HEK293T (cell line): ENCODE measurements at places on chromosomes 2 and 18.

- no peak for DNase-seq
These were observed 36.2 kb downstream of the ZAP70 start for GRCh38 chr2:97749581-97749980.

DNA sequence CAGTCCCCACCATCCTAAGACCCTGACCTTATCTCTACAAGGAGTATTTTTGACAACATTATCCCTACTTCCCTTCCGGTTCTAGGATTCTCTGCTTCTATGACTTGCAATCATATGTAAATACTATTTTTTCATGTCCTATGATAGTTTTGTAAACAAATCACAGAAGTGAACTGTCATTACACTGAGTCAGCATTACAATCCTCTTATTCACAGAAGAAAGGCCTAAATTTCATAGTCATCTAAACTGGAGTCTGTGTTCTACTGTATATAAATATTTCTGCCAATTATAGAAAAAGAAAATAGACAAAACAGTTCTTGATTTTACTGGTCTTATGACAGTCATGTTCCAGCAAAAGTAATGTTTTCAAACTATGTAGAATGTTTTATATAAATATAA, 265.1 kb downstream of the NCKAP5 start:
- no peak for DNase-seq

- DNase-seq, result no peak
These were observed 22.5 kb upstream of the NEB start for GRCh38 chr2:151756820-151757219.

DNA sequence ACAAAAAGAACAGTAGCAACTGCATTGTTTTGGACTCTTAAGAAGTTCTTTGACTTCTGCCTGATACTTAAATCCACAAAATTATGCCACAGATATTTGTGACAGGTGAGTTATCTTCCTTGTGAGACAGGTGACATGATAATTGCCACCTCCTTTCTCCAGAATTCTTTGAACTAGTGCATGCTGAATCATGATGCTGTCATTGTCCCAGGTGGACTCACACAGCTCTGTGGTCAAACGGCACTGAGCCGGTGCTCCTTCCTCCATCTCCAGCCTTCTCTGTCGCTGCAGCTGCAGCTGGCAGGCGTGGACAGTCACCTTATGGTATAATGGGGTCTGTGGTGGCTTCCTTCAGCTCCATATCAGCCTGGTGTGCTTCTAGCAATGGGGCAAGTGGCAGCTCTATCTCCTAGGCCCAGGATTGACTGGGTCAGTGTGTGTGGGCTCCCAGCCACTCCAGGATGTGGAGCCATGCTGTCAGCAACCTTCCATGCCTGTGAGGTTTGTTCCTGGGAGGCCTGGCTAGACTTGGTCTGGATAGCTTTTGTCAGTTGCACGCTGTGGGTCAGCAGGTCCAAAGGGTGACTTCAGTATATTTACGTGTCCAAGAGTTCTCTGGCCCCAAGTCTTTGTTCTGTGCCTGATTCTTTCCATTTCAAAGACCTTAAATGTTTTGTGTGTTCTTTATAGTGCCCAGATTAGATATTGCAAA, 15.7 kb downstream of the ARMC9 start:
- no peak for DNase-seq

DNA sequence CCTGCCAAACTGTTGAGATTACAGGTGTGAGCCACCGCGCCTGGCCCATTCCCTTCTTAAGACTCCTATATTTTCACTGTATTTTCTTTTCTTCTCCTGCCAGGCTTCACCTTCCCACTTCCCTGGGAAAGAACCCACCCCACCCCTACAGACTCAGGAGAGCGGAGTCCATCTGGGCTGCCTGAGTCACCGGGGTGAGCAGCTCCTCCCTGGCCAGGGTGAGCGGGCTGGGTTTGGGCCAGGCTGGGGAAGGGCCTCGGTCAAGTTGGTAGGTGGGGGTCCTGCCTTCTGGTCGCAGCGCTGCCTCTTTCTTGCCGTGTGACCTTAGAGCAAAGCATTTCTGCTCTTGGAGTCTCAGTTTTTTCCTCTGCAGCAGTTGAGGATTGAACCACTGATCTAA, 2.1 kb upstream of the GAREM2 start:
- DNase-seq, result no peak

DNA sequence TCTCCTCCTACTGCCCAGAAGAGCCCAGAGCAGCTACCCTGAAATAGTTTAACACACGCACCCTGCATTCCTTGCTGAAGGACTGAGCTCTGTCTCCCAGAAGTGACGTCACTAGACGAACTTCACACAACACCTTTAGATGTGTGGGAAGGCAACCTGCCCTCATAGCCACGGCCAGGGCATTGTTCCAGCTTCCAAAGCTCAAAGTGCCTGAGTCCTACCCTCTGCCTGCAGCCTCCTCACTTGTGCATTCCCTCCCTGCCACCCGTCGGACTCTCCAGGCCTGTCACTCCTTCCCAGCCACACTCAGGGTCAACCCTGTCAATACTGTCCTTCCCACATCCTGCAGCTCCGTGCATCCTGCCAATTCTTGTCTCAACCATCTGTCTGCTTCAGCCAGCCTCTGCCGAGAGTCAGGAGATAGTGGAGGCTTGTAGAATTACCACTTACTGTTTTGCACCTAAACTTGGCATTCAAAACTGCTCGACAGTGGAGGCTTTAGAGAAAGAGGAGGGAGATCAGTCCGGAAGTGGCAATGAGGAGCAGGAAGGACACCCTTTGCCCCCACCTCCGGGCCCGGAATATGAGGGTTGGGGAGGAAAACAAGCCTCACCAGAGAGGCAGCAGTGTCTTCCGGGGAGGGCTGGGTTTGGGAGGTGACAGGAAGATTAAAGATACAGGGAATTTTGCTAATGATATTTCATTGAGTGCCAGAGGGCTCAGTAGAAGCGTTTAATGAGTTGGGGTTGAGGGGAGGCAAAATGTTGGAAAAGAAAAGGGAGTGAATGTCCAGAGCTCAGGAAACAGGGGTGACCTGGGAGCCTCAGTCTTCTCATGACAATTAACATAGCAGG, 72.3 kb upstream of the ATG16L1 start:
- DNase-seq, result no peak

- no peak for DNase-seq
These were observed 11.5 kb downstream of the PPP1R7 start for GRCh38 chr2:241161646-241162281.

- DNase-seq, result no peak
These were observed 10.3 kb downstream of the SCN1A start for GRCh38 chr2:166117491-166117890.

GRCh38 chr2:188293601-188294351, 2.1 kb downstream of the GULP1 start:
- DNase-seq, result peak; percentile 57

DNA sequence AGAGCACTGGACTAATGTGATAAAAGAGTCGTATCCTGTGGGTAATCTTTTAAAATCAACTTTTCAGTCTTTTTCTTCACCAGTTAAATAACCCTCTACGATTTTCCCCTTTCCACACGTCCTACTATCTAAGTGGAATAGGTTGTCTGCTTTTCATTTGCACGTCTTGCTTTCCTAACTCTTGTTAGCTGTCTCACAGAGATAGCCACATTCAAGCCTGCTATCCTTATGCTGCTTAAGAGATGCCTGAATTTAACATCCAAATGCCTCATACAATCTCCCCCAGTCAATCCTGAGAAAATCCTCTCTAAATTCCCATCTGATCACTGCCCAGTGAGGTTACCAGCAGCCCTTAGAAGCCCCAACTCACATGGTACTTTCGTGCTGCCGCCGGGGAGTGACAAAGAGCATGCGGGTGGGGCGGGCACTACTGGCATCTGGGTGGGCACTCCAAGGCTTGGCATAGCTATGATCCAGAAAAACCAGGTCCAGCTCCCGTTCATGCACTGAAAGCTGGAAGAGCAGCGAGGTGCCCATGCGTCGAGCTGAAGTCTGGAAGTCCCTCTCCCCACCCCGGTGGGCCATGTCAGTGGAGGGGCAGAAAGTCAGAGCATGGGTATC, 1.5 kb downstream of the KANSL3 start:
- no peak for DNase-seq

- no peak for DNase-seq
These were observed 208.8 kb upstream of the NCKAP5 start for GRCh38 chr2:133776936-133777573.

DNA sequence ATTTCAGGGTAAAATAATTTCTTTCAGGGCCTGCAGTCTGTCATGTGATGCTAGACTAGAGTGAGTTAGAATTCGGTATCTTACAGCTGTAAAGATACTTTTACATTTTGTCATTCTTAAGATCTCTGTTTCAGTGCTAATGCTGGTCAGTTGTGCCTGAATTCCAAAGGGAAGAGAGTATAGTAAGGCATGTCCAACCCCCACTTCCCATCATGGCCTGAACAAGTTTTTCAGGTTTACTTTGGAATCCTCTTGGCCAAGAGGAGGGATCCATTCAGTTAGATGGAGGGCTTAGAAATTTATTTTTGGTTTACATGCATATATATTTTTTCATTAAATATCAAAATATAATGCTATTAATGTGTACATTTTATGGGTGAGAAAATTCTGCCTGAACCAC, 596.6 kb downstream of the XIRP2 start:
- DNase-seq, result no peak

DNA sequence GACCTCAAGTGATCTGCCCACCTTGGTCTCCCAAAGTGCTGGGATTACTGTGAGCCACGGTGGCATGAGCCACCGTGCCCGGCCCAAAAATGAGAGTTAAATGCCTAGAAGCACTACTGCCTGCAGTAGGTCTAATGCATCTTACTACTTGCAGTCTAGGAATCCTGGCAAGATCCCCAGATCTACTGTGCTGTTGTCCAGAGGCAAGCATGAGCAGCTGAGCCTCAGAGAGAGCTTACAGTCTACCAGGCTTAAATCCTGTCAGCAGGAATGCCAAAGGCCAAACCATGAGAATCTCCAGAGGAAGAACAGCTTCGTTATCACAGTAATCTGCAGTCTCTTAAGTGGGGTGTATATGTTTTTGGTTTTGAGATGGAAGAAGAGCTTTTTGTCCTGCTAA, 54.4 kb downstream of the XRCC5 start:
- DNase-seq, result no peak

DNA sequence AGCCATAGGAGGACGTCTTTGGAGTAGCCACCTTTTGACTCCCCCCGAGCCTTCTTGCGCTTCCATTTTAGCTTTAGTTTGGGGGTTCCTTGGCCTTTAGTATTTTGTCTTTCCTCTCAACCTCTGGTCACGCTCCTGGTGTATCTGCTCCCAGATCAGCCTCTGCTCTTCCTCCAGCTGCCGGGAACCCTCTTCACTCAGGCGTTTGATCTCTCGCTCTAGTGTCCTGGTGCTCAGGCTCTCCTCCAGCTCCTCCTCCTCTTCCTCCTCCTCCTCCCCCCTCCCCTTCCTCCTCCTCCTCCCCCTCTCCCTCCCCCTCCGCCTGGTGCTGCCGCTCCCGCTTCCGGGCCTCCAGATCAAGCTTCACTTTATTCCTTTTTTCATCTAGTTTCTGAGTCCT, 1082.3 kb upstream of the TMEFF2 start:
- DNase-seq, result no peak

DNA sequence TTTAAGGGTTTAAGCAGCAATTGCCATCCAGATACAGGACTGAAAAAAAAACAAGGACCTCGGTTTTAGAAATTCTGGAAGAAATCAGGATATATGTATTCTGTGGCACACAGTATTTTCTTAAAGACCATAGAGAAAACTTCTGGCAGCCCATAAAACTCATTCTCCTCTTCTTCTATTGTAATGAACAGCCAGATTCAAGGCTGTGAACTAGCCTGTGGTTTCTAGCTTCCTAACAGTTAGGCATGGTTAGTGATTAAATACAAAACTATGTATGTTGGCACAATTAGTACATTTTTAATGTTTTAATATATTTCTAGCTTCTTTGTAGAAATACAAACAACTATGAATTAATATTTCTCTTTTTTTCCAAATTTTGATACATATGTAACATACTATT, 555.7 kb downstream of the DSC3 start:
- DNase-seq, result no peak

DNA sequence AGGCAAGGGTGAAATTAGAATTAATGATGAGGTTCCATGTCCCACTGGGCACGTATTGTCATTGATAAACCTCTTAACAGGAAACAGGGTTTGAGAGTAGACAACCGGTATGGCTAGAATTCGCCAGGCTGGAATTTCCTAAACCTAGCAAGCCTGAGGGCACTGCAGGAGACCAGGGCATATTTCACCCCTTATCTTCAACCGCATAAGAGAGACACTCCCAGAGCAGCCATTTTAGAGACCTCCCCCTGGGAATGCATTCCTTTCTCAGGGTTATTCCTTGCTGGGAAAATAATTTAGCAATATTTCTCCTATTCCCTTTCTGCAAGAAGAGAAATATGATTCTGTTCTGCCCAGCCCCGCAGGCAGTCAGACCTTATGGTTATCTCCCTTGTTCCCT, 334.6 kb upstream of the LYPD1 start:
- DNase-seq, result no peak

DNA sequence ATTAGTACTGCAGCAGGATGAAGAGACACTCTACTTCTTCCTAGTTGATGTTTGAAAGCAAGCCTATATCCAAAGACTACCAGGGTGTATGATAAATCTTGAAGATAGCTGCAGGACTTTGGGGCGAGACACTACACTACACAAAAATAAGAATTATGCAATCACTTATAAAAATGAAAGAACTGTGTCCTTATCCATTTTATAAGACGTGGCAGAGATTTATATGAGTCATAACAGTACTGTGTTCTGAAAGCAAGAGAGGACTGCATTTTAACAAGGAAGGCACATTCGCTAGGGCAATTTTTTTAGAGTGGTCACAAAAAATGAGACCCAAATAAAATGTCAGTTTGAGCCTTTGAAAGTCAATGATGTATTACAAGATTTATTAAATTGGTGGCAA, 617.0 kb upstream of the LINC00305 start:
- no peak for DNase-seq

- DNase-seq, result no peak
These were observed 4.2 kb upstream of the IWS1 start for GRCh38 chr2:127530245-127531140.

DNA sequence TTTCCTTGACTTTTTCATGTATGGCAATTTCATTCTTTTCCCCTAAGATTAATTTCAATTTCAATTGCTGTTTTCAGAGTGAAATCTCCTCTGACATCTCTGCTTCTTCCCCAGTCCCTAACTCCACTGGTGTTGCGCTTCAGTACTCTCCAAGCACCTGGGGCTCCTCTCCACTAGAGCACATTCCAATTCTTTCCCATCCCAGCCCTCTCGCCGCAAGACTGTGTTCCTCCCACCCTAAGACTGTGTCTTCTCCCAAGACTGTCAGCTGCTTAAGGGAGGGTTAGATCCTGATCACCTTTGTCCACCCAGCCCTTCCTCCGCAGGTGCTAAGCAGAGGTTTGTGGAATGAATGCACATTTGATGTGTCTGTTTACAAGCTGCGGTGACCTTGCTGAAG, 255.7 kb upstream of the CCDC68 start:
- no peak for DNase-seq

DNA sequence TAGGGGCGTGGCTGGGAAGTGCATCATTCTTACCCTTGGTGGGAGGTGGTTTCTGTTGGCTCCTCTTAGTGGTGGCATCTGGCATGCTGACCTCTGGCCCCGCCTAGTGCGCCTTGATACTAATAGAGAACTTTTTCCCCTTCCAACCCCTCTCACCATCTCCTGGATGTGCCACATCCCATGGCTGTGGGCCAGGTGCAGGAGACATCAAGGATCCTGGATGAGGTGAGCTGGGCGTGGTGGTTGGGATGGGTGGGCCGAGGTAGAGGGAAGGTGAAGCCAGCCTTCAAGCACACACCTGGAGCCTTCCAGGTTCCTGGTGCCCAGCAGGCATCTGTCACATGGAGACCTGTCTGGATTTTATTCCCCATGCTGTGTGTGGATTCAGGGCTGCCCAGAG, 149.2 kb downstream of the DYSF start:
- no peak for DNase-seq
